ACHN (cell line): ENCODE measurements at places on chromosomes 5 and 9.

- no peak for DNase-seq
These were observed 779.3 kb upstream of the WWC1 start for GRCh38 chr5:167512111-167512510.

- DNase-seq, result no peak
These were observed 44.6 kb upstream of the ALDH1B1 start for GRCh38 chr9:38347946-38348345.

DNA sequence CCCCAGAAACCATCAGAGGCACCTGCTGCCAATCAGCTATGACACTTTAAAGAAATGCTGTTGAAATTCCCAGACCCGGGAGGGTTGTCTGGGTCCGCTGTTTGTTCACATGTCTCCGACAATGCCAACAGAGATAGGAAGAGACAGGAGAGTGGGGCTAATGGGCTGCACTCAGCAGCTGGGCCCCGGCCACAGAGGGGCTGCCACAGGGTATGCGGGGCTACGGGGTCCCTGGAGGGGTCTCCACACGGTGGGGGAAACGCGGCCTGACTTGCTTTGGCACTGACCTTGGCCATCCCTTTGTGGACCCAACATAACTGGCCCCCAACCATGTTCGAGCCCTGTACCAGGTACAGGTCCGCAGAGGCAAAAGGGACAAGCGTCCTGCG lies 121.0 kb upstream of the PPP1R26 start:
- DNase-seq, result no peak

DNA sequence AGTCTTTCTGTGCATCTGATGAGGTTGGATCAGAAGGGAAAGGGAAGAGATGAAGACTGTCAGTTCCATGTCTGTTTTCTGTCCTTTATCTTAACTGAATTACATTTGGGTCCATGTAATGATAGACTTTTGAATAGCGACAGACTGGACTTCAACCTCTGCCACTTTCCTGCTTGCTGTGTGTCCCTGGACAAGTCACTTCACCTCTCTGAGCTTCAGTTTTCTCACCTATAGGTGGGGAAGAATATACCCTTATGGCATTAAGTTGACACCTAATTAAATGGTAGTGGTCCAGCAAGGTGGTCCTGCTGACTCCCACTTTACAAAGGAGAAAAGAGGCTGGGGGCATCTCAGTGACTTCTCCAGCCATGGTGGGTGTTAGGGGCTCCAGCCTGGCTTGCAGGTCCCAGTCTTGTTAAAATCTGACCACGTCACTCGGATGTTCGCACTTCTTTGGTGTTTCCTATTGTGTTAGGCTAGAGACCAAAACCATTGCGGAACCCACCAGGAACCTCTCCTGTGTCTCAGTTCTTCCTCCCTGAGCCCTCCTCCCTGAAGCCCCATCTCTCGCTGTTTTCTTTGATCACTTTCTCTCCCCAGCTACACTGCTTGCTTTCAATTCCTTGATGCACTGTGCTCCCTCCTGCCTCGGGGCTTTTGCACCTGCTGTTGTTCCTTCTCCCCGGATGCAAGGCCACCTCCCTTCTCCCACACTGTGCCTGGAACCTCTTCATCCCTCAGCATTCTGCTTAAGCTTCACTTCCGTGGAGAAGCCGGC lies 256.5 kb downstream of the NSG2 start:
- no peak for DNase-seq

DNA sequence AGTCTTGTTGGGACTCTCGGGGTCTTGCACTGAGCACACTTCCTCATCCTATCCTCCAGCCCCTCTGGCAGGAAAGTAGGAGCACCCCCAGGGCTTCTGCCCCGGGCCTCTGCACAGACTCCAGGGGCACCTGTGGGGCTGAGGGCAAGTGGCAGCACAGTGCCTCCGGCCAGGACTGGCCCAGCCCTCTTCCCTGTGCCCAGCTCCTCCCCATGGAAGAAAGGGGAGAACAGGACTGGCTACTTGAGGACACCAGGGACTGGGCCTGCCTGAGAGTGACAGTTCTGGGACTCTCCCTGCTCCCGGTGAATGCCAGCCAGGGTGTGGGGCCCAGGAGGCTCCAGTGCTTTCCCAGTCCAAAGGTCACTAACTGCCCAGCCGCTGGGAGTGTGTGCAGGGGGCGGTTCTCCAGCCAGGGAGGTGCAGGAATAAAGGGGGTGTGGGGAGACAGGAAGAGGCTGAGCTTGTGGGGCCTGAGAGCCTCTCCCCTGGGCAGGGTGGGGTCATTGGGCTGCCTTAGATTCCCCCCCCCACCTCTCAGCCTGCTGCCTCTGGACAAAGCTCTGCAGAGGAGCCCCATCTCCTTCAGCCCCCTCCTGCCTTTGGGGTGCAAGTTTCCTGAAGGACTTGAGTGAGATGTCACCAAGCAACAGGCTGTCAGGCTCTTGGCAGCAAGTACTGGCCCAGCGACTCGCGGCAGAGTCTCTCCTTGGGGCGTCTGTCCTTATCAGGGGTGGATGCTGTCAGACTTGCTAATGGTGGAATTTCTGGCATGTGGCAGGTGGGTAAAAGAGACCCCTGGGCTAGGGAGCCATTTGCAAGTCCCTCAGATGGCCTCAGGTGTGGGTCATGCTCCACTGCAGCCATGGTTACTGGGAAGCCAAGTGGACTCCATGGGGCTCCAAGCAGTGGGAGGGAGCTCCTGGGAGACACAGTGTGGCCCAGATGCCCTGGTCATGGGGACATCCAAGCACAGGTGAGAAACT lies 19.1 kb upstream of the JADE2 start:
- peak; percentile 93 for DNase-seq

DNA sequence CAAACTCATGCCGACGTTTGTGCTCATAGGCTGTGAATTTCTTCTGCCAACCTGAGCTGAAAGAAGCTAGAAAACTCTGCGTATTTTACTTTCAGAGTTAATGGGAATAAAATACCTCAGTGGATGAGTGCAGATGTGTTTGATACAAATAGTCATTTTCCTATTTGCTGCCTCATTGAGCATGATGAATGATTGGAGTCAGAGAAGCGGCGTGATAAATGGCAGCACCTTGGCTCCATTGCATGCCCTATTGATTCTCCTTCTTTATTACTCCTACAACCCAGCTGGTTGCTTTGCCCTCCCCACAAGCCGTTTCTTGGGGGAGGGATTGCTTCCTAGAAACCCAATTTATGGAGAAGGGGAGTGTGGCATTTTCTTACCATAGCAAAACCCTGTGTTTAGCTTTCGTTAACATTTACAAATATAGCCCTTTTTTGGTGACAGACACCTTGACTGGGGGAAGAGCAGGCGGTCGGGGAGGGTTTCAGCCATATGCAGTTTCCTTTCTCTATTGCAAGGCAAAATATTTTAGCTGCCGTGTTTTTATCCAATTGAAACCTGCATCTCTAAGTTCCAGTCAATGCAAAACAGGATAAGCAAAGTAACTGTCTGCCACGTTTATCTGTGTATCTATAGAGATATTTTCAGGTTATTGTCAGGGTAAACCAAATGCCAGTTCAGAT lies 93.1 kb upstream of the TBCA start:
- no peak for DNase-seq

DNA sequence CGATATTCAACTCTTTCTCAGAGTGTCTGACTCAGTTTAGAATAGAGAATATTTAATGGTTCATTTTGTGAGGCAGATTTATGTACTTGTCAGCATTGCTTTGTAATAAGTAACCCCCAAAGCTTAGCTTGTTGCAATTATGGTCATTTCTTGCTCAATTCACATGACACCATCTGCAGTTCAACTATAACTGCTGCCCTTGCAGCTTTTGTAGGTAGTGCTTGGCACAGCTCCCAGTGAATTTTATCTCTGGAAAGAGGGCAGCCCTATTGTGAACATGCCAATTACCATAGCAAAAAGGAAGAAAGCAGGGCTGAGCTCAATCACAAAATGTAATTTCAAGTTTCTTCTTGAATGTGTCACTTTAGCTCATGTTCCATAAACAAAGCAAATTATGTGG lies 1587.7 kb upstream of the ACO1 start:
- DNase-seq, result no peak

- no peak for DNase-seq
These were observed 41.3 kb upstream of the HSPA9 start for GRCh38 chr5:138616508-138616907.

GRCh38 chr5:174376726-174377373 lies 331.3 kb downstream of the NSG2 start:
- no peak for DNase-seq

- DNase-seq, result no peak
These were observed 9.2 kb downstream of the CEP72 start for GRCh38 chr5:621341-621761.

- DNase-seq, result no peak
These were observed 278.9 kb downstream of the GADD45G start for GRCh38 chr9:89883401-89884341.

- no peak for DNase-seq
These were observed 1.8 kb downstream of the SQSTM1 start for GRCh38 chr5:179822444-179822990.

- no peak for DNase-seq
These were observed 47.2 kb upstream of the LPCAT1 start for GRCh38 chr5:1570975-1571374.

DNA sequence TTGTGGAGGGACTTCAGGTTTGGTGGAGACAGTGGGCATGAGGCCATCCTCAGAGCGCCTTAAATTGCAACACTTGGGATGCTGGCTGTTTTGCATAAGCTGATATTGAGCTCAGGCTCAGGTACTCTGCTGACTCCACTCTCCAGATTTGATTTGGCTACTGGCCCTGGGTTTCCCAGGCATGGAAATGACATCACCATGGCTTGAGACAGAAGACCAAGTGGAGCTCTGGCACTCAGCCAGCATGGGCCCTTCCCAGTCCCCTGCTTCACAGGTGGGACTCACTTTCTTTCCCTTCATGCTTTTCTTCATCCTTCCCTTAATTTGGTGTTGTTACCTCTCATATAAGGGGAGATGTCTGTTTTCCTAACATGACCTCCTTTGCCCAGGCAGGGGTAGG lies 72.0 kb upstream of the IL12B start:
- DNase-seq, result no peak

- DNase-seq, result no peak
These were observed 123.7 kb downstream of the VCAN start for GRCh38 chr5:83595217-83595616.

DNA sequence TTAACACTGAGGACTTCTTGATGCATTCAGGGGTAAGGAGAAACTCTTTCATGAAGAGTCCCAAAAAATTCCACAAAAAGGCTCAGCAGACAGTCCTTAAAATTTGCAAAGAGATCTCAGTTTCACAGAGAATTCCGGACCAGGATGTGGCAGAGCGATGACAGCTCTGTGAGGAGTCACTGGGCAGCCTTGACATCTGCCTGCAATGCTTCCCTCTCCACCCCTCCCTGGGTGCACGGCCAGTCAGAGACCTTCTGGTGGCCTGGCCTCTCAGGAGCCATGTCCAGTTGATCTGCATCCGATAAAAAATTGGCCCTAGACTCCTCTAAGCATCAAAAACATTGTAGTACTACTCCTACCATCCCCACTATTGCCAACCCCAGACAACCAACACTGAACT lies 76.8 kb downstream of the MACROH2A1 start:
- DNase-seq, result no peak

GRCh38 chr5:156254196-156254595 lies 72.8 kb upstream of the SGCD start:
- no peak for DNase-seq

- no peak for DNase-seq
These were observed 56.3 kb downstream of the ST8SIA4 start for GRCh38 chr5:100846772-100847171.

DNA sequence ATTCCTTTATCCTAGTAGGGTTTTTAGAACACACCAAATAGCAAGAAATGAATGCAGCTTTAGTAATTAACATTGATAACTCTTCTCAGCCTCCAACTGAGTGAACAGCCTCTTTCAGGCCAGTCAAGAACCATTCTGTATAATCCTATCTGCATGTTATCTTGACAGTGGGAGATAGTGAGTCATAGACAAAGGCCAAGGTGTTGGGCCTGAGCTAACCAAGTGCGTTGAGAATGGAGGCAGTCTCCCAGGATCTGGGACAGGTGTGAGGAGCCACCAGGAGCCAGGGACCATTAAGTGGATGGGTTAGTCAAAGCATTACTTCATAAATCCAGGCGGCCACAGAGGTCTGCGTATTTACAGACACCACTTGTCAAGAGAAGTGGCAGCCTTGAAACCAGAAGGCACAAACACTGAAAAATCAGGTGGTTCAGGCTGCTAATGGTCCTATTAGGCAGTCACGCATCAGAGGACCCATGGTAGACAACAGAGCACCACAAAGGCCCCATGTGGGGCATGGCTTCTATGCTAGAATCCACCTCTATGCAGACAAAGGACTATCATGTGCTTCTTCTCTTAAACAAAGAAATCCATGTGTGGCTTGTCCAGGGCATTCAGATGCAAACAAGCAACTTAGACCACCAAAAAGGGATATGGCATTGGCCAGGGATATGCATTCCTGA lies 409.7 kb upstream of the PIK3R1 start:
- no peak for DNase-seq

DNA sequence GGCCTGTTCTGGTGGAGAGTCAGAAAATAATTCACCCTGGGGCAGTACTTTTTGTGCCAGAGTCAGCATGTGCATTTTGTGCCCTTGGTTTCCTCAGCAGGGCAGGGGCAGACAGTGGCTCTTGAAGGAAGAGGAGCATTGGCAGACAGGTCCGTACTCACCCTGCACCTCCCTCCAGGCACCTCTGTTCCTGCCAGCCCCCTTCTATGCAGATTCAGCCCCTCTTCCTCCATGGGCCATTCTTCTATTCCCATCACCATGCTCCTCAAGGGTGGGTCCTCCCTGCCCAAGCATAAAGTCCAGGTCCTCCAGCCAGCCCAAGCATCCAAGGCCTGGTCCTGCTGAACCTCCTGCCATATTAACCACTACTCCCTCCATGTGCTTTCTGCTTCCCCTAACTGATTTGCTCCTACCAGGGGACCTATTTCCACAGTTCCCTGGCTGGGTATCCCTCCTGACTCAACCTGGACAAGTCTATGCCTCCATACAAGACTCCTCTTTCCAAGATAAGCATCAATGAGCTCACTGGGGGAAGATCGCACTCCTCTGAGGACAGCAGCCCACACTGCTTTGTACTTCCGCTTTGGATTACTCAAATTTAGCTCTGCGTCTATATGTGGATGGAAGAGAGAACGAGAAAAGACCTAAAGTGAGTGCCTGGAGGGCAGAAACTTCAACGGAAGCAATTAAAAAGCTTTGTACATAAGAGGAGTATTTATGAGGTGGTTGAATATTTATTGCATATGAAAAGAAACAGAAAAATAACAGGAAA lies 9.3 kb upstream of the ACSL6 start:
- DNase-seq, result no peak
